IPS DF 6.9 (cell line): ENCODE measurements at places on chromosomes 2 and 18.

DNA sequence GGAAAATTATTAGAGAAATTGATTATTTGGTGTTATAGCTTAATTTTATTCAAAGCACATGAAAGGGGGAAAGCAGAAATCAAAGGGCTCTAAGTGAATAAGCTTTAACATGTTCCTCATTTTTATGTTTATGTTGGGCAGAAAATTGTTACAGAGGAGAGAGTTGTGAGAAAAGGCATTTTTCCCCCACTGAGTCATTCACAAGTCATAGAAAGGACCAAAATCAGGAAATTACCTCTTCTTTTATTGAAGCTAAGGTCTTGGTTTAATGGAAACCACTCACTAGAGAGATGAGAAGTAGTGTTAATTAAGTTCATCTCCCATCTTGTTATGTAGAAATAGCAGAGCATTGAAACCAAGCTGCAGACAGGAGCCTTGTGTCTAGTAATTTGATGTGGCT lies 175.3 kb upstream of the THUMPD2 start:
- no peak for DNase-seq

- no peak for DNase-seq
Measured at GRCh38 chr18:7388741-7389140, 157.9 kb downstream of the LRRC30 start.

DNA sequence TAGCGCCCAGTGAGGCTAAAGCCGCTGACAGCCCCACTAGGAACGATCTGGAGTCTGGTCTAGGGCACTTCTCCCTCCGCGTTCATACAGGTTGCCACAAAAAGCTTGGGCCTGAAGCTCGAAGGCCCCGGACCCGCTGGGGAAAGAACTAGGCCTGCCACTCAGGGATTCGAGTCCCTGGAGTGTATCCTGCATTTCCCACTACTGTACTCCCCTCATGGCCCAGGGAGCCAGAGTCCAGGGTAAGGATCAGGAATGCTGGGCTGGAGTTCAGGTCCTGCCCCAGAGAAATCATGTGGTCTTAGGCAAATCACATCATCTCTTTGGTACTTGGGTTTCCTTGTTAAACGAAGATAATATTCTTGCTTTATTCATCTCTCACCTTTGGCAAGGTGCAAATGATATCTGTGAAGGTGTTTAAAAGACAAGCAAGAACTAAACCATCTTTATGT lies 1.4 kb upstream of the ZFP36L2 start:
- DNase-seq, result no peak

DNA sequence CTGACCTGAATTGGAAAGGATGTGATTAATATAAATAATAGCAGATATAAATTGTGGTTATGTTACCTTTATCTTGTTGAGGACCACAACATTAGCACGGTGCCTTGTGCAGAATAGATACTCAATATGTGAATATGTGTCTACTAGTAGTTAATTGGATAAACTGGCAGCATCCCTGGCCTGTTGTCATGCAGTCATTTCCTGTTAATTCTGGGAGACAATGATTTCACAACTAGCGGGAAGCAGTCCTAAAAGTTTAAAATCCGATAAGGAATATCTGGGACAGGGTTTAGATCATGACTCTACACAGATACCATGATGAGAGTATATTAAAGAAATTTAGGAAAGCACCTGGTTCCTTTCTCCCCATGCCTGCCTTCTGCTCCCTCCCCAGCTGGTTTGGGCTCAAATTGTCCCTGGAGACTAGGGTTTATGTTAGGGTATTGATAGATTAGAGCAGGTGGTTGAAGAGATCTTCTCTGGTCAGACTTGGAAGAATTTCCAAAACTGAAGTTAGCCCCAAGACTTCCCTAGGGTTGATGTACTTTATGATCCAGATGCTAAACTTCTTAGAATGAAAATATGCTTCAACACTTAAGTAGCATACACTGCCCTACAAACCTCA lies 32.8 kb downstream of the CYBRD1 start:
- DNase-seq, result no peak

- peak; percentile 35 for DNase-seq
Measured at GRCh38 chr2:11784747-11785610, 38.5 kb downstream of the LPIN1 start.

DNA sequence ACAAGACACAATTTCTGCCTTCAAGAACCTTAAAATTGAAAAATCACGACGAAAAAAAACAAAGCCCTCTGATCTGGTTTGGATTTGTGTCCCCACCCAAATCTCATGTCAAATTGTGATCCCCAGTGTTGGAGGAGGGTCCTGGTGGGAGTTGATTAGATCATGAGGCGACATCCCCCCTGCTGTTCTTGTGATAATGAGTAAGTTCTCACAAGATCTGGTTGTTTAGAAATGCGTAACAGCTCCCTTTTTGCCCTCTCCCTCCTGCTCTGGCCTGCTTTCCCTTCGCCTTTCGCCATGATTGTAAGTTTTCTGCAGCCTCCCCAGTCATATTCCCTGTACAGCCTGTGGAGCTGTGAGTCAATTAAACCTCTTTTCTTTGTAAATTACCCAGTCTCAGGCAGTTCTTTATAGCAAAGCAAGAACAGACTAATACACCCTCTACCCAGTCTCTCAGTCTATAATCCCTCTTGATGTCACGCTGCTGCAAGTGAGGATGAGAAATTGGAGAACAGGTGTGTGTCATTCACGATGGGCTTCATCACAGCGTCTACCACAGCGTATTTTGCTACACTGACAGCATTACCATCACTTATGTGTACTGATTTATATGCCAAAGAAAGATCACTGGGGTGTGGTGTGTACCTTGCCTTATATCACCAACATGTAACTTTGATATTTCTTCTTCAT lies 330.7 kb downstream of the MTX2 start:
- DNase-seq, result no peak

GRCh38 chr2:67571785-67572718 lies 174.9 kb downstream of the ETAA1 start:
- DNase-seq, result no peak

DNA sequence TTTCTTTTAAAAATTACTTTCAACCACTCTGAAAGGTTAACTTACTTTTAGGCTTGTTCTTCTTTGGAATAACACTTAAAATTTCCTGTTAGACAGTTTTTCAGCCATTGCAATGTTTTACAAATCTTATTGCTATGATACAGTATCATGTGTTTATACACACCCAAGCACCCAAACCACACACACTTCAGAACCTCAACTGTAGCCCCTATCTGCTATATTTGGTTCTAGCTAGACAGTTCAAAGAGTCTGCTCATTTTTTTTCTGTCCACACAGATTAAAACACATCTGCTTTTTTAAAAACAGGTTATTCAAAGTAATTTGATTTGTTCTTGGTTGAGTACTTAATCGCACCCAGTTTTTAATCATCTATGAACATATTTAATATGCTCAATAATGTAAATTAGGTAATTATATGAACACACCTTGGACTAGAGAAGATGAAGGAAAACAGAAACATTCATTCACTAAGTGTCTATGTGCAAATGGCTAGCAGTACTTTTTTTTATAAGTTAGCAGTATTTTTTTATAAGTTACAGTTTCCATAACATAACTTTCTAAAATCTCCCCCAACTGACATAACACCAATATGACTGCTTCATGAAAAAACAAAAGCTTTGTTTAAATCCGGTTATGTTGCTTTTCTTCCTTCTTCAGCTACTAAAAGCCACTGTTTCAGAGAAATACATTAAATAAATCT lies 17.6 kb downstream of the FBXO11 start:
- no peak for DNase-seq

- no peak for DNase-seq
Measured at GRCh38 chr18:14958701-14959100, 210.7 kb downstream of the ANKRD30B start.

DNA sequence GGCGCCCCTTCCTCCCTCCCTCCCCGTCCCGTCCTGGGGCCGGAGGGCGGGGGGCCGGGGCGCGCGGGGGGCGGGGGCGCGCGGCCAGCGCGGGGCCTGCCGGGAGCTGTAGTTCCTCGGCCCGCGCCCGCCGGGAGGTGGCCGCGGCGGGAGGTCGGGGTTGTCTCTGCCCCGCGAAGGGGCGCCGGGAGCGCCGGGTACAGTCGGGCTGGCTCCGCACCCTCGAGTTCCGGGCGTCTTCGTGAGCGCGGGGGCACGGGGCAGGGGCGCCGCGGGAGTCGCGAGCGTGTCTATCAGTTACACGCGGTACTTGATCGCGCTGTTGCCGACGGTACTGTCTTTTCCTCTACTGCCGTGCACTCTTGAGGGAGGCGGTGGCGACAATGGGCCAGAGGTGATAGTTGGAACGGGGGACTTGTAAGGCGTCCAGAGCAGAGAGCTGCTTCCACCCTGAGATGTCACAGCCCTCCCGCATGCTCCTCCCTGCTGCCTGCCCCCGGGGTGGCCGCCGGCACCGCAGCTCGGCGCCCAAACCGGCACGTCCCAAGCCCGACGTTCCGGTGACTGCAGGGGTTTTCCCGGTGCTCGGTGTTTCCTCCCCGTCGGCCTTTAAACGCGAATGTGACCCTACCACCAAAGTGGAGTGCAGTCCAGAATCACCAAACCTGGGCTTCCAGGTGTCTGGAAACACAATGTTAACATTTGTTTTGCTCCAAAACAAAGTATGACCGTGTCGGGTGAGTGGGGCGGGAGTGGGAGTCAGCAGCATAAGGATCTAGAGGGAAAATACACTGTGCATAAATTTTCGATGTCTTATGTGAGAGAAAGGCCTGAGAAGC lies at the start of gene PRKD3:
Gene PRKD3, minus strand, starts transcription at position 48 of the 839 bp plus-strand sequence. CDS start 8,309 bp downstream, outside the sequence.
- DNase-seq, result no peak

DNA sequence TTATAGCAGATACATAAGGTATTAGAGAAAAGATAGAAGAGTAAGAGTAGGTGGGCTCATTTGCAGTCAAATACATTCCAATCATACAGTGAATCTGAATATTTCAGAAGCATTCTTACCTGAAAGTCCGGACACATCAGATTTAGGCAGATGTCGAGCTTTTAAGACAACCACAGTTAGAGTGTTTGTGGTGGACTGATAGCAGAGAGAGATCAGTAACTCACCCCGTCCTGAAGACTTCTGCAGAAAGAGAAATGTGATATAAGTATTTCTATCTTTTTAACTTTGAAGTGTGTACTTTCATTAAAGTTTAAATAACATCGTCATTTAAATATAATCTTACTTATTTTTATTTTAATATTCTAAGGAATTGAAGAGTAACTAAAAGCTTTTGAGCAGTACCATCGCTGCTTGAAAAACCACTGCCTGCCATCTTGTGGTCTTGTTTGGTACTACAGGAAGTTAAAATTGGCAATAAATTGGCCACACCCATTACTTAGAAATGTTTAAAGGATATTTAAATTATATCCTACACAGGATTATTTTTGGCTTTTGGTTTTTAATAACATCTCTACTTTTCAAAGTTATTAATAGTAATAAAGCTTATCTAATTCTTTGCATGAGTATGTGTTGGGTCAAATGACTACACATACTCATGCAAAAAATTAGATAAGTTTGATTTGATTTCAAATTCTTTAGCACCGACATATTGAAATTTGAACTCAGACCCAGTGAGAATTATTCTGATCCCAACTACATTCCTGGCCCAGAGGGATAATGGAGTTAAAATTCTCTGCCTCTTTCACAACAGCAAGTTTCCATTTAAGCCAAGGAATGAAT lies 5.5 kb downstream of the SYT4 start:
- peak; percentile 50 for DNase-seq

DNA sequence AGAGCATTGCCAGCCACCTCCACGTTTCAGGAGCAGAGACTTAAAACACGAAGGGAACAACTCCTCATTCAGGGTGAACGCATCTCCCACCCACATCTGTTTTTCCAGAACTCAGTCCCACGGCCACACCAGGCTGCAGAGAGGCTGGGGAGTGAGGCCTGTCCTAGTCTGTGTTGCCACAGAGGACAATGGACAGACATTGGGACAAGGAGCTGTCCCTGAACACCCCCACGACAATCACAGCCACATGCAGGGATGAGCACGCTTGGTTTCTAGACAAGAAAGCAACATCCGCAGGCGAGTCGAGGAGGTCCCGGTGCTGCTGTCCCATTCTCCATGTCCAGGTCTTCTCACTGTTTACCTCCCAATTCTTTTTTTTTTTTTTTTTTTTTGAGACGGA lies 167.4 kb downstream of the EIPR1 start:
- DNase-seq, result no peak

- DNase-seq, result no peak
Measured at GRCh38 chr2:10750610-10751009, 29.2 kb downstream of the ATP6V1C2 start.

- DNase-seq, result no peak
Measured at GRCh38 chr2:150630587-150631235, 143.2 kb upstream of the RND3 start.

DNA sequence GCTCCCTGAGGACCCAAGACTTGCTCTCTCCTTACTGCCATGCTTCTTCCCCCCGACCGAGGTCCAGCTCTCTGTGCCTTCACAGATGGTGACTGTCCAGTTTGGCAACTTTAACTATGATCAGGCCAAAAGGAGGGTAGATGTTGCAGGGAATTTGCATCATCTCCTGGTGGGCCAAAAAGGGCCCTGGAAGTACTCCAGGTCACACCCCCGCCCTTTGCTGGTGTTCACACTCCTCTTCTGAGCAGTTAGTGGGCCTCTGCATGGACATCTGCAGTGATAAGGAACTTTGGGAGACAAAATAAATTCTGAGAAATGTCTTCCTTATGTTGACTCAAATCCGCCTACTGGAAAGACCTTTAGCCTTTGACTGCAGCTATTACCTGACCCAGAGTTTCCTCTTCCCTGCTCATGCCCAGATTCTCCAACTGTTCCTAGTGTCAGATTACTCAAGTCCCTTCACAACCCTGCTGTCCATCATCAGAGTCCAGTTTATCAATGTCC lies 234.4 kb downstream of the LOXHD1 start:
- no peak for DNase-seq

DNA sequence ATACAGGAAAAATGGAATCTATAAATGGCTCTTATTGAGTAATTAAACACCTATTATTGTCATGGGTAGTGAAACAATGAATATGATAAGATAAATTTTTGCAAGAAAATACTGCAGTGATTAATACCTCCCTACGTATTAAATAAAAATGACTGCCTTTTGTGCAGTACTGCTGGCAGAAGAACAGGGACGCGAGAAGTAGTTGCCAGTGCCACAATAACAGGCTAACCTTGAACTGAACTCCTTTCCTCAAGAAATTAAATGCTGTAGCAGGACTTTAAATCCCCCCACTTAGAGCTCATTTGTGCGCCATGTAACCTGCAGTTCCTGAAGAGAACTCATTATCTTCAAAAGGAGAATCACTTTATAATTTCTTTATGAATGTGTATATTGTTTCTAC lies 24.6 kb downstream of the FIGN start:
- DNase-seq, result no peak
